GM12878 (cell line): ENCODE measurements at places on chromosomes 7 and 10.

DNA sequence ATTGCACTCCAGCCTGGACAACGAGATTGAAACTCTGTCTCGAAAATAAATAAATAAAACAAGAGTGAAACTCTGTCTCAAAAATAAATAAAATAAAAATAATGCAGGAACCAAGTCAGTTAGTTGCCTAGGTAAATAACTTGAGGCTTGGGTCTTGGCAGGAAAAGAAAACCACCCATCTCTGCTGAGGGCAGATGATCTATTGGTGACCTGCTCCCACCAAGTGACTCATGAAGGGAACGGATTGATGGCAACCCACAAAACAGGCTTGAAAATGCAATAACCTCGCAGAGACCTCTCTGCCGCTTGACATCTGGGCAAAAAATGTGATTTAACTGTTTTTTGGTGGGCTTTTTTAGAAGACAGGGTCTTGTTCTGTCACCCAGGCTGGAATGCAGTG is 86.6 kb downstream of the CALN1 start:
- no peak for DNase-seq

DNA sequence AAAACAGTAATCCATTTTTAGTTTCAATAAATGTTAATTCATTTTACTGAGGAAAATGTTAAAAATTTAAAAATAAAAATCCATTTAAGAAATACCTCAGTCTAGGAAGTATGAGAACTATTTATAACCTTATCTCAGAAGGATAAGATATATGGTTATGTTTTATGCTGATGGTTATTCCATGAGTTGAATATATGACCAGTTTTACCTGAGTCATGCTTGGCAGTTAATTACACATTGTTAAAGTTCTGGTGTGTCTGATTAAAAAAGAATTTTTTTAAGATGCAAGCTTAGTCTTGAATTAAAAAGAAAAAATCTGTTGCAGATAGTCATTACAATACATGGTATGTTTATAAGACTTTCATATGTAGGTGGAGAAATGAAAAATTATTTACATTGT is 191.7 kb downstream of the ARL4A start:
- DNase-seq: no peak

- DNase-seq: no peak
These were observed 84.8 kb upstream of the GRM3 start for GRCh38 chr7:86558680-86559501.

DNA sequence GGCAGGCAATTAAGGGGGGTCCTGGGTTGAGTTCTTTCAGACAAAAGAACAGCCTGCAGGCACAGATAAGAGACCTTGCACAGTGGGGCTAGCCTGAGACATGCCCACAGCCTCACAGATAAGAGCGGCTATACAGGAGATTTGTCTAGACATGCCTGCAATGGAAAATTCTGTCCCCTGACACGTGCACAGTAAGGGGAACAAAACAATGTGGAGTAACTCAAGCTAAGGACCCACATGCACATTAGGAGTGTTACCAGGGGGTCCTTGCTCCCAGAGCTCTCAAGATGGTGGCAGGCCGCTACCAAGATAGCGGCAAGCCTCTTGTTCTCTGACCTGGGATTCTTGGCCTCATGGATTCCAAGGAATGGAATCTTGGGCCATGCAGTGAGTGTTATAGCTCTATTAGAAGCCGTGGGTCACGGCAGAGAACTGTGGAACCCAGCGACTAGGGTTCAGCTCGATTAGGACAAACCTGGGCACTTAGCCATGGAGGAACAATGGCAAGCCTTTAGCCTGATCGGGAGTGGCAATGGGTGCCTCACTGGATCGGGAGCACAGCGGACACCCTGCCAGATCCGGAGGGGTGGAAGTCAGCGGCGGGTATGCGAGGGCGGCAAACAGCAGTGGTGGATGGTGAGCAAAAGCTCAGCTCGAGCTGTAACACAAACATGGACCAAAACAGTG is 196.9 kb downstream of the CCSER2 start:
- no peak for DNase-seq

- no peak for DNase-seq
These were observed 285.4 kb upstream of the GLI3 start for GRCh38 chr7:42522227-42522991.

DNA sequence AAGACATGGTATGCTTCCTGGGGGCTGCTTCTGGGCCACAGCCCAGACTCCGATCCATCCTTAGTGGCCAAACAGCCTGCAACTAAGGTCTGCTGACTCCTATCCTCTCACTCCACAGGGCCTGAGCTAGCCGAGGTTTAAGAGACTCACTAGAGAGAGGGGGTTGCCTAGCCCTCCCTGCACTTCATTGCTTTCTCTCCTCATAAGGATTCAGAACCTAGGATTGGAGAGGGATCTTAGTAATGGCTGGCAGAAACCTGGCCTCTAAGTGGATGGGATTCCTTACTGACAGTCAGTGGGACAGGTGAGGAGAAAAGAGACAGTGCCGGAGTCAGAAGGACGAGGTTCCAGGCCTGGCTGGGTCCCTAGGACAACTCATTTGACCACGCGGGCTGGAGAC is 8.2 kb upstream of the DDIT4 start:
- DNase-seq: no peak

DNA sequence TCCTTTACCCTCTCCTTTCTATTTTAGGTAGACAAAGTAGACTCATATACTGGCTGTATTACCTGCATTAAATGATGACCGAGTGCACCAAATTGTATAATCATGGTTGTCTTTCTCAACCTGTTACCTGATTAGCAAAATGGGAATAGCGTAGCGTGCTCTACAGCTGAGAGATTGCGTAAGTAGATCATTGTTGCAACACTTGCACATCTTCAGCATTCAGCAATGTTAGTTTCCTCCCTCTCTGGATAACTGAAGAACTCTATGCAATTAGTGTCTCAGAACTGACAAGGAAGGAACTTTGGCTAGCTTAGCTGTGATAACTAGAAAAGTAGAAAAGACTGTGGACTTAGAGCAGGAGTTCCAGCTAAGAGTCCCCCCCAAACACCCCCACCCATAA is 787.4 kb downstream of the PHTF2 start:
- no peak for DNase-seq
